ENCODE measurements at places on chromosomes 11 and 22.

DNA sequence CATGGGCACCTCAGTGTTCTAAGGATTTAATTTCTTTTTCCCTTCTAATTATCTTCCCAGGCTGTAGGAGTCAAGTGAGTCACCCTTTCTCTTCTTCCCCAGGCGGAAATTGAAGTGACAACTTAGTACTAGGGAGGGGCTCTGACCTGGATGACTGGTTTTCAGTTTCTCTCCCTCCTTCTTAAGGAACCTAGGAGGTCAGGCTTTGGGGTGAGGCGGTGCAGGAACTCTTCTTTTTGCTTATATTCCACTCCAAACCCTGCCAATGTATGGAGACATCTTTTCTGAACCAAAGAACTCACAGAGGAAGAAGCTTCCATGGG is 12.6 kb downstream of the ZDHHC5 start:
- peak; percentile 35 for DNase-seq

- DNase-seq = no peak
These were observed 373.1 kb downstream of the ETS1 start for GRCh38 chr11:128214263-128214662.

GRCh38 chr11:35012467-35013191 is 96.2 kb downstream of the PDHX start:
- DNase-seq = no peak

GRCh38 chr22:29727131-29727523 is 7.3 kb downstream of the CABP7 start:
- DNase-seq = no peak

GRCh38 chr11:58451585-58451984 is 9.5 kb upstream of the OR5B12 start:
- no peak for DNase-seq

DNA sequence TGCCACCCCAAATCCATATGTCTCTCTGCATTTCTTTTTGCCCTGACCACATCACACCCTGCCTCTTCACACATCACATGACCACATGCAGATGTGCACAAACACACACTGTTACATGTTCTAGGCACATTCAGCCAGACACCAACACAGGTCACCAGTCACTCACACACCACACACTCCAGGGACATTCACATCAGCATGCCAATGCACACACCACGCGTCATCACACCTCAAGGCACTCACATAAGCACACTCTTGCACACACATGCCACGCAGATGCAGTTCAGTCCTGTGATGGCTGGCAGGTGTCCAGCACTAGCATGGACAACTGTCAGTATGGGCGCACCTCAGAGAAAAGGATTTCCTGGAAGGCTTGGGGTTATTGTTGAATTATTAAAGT is 77.0 kb upstream of the MYOD1 start:
- DNase-seq = no peak

DNA sequence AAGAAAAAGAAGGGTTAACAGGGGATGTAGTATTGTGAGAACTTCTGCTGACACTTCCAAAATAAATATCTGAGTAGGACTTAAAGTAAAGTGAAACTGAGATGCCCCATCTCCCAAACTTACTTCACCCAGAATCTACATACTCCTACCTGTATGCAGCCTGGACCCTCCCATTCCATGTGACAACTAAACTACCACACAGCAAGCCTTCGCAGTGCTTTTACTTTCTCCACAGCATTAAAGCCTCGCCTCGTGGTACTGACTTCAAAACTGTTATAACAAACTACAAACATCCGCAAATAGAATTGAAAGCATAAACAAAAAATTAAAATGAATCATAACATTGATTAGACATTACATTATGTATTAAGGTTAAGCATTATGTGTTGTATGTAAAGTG is 985 bp downstream of the MPZL2 start:
- no peak for DNase-seq

DNA sequence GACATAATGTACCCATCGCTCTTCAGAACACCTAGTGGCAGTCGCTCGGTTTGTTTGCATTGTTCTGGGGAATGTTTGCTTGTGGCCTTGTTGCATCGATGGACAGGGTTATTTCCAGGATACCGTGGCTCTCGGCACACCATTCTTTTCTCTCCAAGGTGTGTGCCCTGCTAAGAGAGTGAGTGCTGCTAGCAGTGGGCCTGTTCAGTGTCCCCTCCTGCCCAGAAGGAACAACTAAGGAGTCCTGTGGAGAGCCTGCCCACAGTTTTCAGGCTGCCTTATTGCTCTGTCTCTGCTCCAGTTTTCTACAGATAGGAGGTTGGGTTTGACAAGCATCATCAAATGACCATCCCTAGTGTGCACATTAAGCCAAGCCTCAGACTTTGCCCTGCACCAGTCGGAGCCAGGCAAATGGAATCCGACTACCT is 1.4 kb downstream of the CRY2 start:
- DNase-seq = no peak

GRCh38 chr11:6943131-6943530 is 16.9 kb downstream of the ZNF215 start:
- DNase-seq = no peak

DNA sequence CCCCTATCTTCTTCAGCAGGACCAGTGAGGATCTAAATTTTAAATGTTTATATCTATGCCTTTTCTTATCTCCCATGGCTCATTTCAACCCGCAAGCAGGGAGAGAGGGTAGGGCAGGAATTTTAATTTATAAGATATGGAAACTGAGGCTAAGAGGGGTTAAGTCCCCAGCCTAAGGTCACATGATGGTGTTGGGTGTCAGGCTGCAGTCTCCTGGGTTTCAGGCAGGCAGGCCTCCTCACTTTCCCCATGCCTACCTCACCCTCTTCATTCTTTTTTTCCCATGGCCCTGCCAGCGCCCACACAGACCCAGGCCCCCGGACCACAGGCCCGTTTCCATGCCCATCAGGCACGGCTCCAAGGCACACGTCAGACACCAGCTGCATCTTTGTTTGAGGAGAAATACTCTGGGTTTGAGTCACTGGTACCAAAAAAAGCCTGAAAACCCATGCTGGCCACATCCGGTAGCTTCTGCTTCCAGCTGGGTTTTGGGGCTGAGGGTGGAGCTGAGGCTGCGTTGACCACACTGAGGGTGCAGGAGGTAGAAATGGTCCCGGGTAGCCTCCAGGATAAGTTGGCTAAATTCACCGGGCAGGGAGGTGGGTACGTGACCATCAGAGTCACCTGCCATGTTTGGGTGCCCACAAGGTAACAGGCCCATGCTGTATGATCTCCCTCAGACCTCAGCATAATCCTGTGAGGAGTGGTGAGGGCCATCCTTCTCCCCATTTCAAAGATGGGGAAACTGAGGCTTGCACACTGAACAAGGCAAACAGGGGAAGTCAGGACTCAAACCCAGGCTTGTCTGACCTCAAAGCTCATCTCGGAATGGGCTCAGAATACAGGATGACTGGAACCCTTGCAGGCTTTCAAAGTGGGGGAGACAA is 7.5 kb downstream of the CRYBB1 start:
- peak; percentile 82 for DNase-seq

- no peak for DNase-seq
These were observed at the start of gene SEZ6L for GRCh38 chr22:26169315-26170111. TSS of gene SEZ6L (plus strand) at chr22:26169462. CDS start at chr22:26169670, 208 bp downstream.

DNA sequence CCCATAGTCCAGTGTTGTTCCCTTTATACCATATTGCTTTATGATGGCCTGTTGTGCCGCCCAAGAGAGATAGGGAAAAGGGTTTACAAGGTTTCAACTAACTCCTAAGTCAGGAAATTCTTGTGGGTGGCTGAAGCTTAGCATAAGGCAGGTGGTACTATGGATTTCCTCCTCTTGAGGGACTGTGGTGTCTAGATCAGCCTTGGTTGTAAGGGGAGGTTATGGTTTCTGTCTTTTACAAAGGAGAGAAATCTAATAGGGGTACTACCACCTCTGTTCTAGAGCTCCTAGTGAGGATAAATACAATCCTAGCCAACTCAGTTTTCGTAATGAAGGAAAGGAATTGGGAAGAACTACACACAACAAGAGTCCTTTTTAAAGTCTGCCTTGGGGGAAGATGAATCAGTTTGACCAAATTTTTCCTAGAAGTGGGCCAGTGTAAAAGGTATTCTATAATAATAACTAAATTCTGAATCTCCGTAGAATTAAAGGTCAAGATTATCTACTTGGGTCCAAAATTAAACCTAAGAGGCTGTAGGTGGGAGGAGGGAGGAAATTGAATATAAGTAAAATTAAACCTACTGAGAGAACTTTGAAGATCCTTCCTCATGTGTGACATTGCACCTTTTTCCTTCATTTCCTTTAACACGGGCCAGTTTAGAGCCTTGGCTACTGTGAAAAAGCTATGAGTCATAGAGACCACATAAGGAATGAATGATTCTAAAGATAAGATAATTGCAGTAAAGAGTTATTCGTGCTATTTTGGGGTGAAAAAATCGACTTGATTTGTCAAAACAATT is 17.2 kb downstream of the DLAT start:
- peak; percentile 42 for DNase-seq

DNA sequence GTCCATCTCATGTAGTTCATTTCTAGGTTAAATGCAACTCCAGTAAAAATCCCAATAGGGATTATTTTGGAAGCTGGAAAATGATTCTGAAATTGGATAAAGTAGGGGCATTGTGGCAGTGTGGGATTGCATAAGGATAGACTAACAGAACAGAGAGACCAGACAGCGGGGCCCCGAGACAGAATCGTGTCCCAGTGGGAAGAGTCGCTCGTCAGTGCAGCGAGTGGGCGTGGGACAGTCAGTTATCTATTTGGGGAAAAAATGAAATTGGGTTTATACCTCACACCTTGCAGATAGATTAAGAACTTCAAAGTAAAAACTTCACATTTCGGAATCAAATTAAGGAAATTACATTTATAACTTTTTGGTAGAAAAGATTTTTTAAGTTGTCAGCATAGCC is 10.6 kb downstream of the SART1 start:
- DNase-seq = no peak

GRCh38 chr11:94849839-94850238 is 81.7 kb downstream of the AMOTL1 start:
- DNase-seq = no peak

GRCh38 chr11:95917193-95918036 is 6.5 kb downstream of the MTMR2 start:
- no peak for DNase-seq

- no peak for DNase-seq
These were observed 269.0 kb downstream of the ST3GAL4 start for GRCh38 chr11:126624506-126624905.

- peak; percentile 53 for DNase-seq
These were observed 75.9 kb upstream of the PRR5 start for GRCh38 chr22:44625981-44626687.

GRCh38 chr22:32570501-32570900 is 95.9 kb downstream of the FBXO7 start:
- DNase-seq = no peak

GRCh38 chr22:35634943-35635540 is 13.2 kb upstream of the APOL6 start:
- DNase-seq = no peak

DNA sequence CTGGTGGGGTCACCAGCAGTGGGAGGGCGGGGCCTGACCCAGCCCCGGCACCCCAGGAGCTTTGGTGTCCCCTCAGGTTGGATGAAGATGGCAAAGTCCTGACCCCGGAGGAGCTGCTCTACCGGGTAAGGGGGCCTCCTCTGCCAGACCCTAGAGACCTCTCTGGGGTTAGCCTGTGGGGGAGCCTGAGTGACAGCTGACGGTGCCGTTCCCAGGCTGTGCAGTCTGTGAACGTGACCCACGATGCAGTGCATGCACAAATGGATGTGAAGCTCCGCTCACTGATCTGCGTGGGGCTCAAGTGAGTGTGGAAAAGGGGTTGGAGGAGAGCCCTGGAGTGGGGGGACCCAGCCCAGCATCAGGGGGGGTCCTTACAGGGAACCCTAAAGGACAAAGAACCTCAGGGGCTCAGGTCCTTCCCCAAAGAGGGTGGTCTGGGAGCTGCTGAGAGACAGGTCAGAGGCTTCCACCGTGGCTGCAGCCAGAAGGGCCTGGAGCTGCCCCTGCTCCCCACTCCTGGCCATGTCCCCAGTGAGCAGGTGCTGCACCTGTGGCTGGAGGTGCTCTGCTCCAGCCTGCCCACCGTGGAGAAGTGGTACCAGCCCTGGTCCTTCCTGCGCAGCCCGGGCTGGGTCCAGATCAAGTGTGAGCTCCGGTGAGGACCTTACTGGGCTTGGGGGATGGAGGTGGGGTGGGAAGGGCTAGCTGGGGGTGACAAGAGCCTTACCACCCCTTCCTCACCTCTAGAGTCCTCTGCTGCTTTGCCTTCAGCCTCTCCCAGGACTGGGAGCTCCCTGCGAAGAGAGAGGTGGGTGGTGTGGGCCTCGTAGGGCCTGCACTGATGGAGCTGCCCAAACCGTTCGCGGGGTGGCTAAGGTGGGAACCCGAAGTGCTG is 38.6 kb downstream of the SGSM3 start:
- DNase-seq = no peak

DNA sequence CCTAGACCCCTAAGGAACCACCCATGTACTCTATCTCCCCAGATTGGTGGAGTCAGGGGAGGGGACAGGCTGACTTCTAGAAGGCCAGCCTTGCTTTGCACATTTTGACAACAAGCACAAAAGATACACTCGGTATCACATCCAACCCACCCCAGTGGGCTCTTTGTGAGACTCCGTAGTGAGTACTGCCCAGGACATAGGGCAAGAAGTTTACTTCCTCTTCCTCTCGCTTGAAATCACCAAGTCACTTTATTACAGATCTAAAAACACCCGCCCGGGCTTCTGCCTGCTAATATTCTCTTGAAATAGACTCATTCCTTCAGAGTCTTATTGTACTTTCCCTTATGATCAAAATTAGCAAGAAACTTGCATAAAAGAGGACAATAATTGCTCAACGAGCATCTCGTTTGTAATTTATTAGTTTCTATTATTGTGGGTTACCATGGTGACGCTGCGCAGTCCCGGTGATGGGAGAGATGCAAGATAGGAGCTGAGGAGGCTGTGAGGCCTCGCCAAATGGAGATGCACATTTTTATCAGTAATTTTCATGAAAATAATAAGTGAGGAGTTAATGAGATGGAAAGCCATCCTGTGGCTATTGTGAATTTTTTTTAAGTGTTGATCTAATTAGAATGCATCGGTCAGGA is 96.9 kb downstream of the FEZ1 start:
- DNase-seq = no peak

DNA sequence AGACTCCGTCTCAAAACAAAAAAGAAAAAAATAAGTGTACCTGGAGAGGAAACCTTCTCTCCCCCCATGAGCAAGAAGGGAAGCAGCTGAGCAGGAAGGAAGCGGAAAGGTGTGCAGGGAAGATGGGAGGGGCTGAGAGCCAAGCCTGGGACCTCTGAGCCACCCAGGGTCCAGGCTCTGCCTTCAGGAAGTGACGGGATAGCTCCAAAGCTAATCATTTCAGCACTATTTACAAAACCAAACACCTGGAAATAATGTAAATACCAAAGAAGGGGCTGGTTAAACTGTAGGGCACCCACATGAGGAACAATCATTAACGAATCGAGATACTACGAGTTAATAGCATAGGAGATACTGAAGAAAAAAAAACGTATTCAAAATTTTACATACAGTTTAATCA is 27.9 kb downstream of the ARRB1 start:
- DNase-seq = no peak

DNA sequence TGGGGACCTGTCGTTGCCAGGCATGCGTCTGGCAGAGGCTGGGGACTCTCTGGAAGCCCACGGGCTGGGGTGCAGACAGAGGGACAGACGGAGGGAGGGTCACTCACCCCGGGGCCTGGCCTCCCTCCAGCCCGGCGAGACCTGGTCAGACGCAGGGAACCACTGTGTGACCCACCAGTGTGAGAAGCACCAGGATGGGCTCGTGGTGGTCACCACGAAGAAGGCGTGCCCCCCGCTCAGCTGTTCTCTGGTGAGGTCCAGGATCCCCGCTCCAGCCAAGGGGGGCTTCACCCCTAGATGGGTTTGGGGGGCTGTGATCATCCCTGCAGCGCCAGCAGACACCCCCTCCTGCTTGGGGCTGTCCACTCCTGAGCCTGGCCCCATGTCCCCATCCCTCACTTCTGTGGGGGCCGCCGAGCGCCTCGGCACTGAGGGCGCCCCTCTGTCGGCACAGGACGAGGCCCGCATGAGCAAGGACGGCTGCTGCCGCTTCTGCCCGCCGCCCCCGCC is 23.6 kb upstream of the MUC5B start:
- DNase-seq = no peak
